ENCODE measurements at places on chromosomes 1 and 21.

DNA sequence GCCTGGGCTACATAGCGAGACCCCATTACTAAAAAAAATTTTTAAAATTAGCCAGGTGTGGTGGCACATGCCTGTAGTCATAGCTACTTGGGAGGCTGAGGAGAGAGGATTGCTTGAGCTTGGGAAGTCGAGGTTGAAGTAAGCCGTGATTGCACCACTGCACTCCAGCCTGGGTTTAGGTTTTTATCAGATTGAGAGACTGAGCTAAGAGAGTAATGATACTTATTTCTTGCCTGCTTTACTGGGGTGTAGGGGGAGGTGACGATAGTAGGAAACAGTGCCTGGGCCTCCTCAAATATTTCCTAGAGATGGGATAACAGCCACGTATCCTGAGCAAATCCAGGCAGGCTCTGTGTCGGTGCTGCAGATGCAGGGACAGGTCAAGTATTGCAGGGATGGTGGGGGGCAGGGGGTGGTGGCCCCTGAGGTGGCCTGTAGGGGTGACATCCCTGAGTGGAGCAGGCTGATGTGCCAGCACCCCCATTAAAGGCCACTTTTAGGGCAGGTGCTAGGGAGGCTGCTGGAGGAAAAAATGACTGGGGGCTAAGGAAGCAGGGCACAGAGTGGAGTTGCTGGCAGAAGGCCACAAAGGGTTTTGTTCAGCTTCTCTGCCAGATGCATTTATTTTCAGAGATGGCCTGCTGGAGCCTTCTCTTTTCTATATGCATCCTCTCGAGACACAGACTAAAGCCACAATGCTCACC, 130.5 kb downstream of the RHOU start:
- DNase-seq, result no peak

GRCh38 chr1:76314730-76315129, 240.2 kb downstream of the ST6GALNAC3 start:
- no peak for DNase-seq

DNA sequence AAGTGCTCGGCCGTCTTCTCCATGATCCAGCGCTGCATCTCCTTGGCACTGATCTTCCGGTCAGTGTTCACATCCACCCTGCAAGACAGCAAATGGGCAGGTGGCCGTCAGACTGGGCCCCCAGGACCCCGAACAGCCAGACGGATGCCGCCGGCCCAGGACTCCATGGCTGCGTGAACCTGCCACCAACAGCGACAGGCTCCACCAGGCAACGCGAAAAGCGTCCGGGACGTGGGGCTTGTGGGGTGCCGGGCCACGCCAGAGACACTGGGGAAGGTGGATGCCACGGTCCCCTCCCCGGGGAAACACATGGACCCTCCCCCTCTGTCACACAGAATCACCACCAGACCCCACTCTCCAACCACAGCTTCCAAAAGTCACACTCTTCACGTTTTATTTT, 7.9 kb downstream of the SDF4 start:
- DNase-seq, result no peak

DNA sequence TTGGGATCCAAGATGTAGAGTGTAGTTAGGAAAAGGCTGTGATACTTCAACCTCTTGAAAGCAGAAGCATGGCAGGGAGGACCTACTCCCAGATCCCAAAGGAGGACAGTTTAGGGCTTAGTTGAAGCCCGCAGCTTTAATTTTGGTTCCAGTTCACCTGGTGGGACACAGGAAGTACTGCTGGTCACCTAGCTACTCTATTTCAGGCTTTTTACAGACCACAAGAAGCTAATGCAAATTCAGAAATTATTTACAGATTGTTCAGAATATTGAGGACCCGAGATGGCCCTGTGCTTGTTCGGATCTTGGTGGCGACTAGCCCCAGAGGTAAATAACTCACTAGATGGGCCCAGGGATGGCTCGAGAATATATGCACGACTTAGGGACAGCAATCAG, 6.4 kb upstream of the SMCP start:
- no peak for DNase-seq

GRCh38 chr1:86552376-86552775, 5.5 kb downstream of the CLCA4 start:
- no peak for DNase-seq

- no peak for DNase-seq
Observed at GRCh38 chr1:164604541-164604940, 45.6 kb downstream of the PBX1 start.

DNA sequence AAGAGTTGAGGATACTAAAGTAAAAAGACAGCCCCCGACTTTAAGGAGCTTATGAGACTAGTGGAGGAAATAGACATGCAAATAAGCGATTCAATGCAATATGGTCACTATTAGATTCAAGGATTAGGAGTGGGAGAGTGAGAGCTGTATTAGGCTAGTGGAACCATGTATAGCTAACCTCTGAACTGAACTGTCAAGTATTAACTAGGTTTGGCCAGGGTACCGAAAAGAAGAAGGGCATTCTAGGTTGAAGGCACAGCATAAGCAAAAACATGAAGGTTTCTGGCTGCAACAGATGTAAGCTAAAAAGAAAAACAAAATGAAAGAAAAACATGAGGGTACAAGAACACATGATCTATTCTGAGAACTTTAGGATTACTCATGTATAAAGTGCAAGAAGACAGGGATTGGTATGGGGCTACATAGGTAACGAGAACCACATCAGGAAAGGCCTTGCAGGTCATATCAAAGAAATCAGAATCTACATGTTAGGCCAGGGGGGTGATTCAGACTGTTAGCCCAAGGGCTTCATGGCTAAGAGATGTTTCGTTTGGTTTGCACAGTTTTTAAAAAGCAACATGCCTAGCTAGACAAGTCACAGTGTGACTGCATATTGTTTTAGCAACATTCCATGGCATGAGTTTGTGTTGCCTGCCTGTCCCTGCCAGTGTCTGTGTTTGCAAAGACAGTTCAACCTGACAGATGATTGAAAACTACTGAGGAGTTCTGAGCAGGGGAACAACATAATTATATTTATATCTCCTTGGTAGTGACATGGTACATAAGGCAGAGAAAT, 54.4 kb upstream of the HAO2 start:
- no peak for DNase-seq

GRCh38 chr1:183577897-183578465, 12.3 kb downstream of the NCF2 start:
- DNase-seq, result no peak

- no peak for DNase-seq
Observed at GRCh38 chr1:48524892-48525467, 53.0 kb upstream of the SPATA6 start.

GRCh38 chr1:9691108-9691445, 39.5 kb downstream of the PIK3CD start:
- peak; percentile 51 for DNase-seq

DNA sequence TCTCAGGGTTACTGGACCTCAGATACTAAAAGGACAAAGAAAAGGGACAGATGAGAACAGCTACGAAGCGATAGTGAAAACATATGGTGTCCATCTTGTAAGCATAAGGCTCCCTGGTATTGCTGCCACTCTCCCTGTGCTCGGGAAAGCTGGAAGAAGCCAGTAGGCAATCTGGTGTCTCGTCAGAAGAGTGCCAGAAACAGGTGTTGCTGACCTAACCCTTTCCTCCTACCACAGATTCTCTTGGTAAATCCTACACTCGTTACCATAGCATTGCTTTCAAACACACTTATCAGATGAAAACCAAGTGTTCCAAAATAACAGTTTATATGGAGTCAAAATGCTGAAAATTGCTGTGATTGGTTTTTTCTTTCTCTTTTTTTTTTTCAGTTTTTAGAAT, 146.3 kb downstream of the NRIP1 start:
- no peak for DNase-seq

DNA sequence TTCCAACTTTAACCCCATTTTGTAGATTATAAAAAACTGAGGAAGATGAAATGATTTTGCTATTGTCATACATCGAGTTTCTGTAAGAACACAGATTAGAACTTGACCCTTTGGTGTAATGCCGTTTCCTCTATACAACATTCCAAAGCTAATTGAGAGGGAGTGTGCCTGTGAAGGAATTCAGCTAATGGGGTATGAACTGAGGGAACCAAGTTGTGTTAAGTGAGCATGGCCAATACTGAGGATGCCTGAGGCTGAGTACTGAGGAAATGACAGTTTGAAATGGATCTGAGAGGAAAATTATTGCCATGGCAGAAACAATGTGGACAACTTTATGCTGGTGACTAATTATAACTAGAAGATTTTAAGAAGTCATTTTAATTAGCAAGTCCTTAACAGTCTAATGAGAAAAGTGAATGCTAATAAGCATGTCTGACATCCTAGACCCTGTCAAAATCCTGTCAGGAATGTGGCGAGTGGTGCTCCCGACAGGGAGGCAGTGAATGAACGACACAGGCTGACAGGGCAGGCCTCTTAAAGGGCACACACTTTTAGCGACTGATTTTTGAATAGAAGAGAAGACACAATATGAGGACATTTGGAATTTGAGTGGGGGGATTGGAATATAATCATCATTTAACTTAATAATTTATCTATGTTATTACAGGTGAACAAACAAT, 262.5 kb downstream of the HLX start:
- no peak for DNase-seq

- DNase-seq, result no peak
Observed at GRCh38 chr1:221900678-221901077, 158.8 kb upstream of the DUSP10 start.

GRCh38 chr1:103917795-103918194, 168.1 kb downstream of the AMY1C start:
- DNase-seq, result no peak

DNA sequence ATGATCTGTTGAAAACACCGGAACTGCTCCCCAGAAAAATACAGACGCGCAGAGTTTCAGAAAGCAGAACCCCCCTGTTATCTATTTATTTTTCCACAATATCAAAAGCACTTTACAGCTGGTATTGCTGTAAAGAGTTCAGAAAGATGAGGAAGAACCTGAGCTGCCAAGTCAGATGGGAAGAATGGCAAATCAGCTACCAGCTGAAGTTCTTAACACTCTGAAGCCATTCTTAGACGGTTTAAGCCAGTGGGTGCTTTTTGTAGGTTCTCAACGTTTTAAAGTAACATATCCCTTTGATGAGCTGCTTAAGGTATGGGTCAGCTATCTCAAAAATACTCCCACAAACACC, 714 bp upstream of the AKIRIN1 start:
- no peak for DNase-seq

DNA sequence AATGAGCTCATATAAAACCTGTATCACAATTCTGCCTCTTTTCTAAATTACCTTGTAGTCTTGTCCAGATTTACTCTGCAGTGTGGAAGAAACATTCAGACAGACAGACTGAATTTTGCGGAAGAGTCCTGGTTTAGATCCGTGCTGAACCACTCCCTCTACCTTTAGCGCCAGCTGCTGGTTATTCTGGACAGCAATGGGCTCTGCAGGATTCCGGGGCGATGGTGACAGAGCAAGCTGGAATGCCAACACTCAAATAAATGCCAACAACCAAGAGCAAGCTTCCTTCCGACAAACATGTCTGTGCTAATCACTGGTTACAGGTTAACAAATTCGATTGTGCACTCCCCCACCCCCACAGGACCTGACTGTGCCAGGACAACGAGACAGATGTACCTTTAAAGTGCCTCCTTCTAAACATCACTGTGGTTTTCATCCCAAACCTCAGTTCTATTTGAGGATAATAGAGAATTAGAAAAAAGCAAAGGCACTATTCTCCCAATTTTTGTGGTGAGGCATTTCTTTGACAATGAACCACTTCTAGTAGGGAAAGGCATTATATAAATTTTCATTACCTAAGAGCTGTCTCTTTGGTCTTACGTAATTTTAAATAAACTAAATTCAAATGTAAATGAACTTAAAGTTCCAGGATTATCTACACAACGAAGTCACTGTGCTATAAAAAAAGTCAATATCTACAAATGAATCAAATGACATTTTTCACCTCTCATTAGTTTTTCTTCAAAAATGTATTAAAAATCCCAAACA, 90.4 kb downstream of the INTS7 start:
- no peak for DNase-seq

- DNase-seq, result no peak
Observed at GRCh38 chr1:25926731-25927496, 20.7 kb upstream of the STMN1 start.

DNA sequence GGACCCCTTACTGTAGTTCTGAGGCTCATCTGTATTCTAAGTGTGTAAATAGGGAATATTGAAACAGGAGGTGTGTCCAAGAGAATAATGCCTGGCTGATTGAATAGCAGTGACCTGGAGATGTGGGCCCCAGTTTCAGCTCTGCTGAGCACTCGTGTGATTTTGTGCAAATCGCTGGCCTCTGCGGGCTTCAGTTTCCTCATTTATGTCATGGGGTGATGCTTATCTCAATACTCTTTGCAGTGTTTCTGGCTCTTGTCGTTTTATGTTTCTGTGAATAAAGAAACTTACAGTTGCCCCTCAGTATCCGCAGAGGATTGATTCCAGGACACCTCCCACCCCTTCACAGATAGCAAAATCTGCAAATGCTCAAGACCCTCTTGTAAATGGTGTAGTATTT, 5.0 kb downstream of the COG2 start:
- no peak for DNase-seq

DNA sequence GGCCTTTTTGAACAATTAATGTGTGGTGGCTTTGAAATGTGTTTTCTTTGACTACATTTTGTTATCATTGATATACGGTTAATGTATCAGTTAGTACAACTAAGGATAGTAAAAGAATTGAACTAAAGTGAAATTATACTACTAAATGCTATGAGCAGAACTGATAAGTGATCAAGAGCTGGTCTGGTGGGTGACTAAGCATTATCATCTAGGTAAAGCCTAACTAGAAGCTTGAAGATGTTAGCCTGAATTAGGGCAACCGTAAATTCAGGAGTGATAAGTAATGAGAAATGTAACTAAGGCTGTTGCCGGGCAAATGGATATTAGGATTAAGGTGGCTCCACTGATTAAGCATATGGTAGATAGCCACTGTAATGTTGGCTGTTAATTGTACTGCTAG, 16.0 kb upstream of the GCLM start:
- no peak for DNase-seq

- DNase-seq, result no peak
Observed at GRCh38 chr1:166273618-166274017, 106.8 kb upstream of the FAM78B start.

- DNase-seq, result peak; percentile 59
Observed at GRCh38 chr1:11730429-11730891, 5.5 kb upstream of the AGTRAP start.

- DNase-seq, result no peak
Observed at GRCh38 chr1:219669556-219669955, 56.7 kb upstream of the ZC3H11B start.

DNA sequence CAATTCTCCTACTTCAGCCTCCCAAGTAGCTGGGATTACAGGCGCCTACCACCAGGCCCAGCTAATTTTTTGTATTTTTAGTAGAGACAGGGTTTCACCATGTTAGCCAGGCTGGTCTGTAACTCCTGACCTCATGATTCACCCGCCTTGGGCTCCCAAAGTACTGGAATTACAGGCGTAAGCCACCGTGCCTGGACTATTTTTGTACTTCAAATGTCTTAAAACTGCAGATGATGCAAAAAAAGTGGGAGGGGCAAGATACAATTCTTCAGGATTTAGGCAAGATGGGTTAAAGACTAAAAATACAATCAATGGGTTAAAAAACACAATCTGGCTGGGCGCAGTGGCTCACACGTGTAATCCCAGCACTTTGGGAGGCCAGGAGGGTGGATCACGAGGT, 4.7 kb downstream of the SCAF4 start:
- no peak for DNase-seq

GRCh38 chr1:186155594-186155993, 219.5 kb downstream of the TPR start:
- DNase-seq, result peak; percentile 28

- DNase-seq, result no peak
Observed at GRCh38 chr1:10556430-10557005, 81.8 kb downstream of the PEX14 start.

GRCh38 chr1:77900687-77901293, 12.4 kb downstream of the NEXN start:
- peak; percentile 40 for DNase-seq

GRCh38 chr1:153960206-153960605, 1.8 kb upstream of the CRTC2 start:
- DNase-seq, result no peak

Data from activated naive CD4-positive, alpha-beta T cell treated with anti-CD3 and anti-CD28 coated beads for 36 hours (primary cell).